ENCODE measurements at places on chromosomes 13 and 19.

GRCh38 chr13:104460554-104460953 is 1394.3 kb upstream of the SLC10A2 start:
- no peak for DNase-seq

- no peak for DNase-seq
These were observed 109.4 kb downstream of the RFC3 start for GRCh38 chr13:33927315-33927714.

- DNase-seq: no peak
These were observed 270.6 kb downstream of the PCDH20 start for GRCh38 chr13:61144834-61145593.

DNA sequence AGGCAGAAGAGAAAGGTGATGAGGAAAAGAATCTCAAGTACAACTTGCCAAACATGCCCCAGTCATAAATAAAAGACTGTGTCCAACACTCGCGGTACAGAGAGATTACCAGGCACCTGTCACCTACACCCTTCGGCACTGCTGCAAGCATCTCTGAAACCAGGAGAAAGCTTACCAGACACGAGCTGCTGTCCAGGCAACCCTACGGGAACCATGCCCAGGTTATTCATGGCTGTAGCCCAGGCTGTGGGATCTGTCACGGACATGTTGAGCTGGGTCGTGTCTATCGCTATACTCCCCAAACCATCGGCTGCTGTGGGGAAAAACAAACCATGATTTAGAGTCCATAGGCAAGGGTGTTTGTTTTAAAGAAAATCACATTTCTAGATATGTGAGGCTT is 375.0 kb downstream of the ENOX1 start:
- no peak for DNase-seq

DNA sequence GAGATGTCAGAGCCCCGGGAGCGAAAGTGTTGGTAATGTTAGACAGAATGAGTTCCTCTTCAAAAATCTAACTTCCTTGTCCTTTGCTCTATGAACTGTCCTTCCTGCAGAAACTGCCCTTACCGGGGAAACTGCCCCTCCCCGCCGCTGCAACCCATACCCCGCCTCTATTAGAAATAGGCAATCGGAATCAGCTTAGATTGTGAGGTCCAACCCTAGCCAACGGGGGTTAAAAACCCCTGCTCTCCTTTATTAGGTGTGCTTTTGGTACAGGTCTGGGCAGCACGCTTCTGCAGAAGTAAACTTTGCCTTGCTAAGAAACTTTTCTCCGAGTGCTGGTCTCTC is 11.5 kb upstream of the CAPNS1 start:
- DNase-seq: no peak

DNA sequence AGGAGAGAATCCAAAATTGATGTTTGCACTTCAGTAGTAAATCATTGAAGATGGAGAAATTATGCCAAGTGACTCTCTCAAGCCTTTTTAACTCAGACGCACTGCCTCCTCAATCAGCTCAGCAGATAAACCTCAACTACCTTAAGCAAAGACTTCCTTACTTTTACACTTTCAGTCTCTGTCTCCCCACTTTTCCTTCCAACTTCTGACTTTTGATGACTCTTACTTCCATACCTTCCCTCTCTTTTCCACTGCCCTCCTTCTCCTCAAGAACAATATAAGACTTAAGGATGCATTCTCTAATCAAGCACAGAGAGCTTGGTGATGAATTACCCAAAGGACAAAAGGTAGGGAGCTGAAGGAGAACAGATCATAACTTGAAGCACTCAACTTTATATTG is 4.8 kb upstream of the DACH1 start:
- DNase-seq: no peak

DNA sequence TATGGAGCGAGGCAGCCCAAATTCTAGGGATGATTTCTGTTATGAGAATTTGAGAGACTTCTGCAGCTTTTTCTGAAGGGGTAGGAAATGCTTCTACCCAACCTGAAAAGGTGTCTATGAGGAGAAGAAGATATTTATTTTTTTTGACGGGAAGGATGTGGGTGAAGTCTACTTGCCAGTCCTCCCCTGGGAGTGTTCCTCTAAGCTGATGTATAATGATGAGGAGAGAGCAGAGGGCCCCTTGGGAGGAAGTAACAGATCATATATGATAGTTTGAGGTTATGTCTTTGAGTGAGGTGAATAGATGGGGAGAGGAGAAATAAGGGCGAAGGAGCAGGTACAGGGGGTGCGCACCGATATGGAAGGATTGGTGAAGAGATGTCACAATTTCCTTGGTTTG is 910.6 kb upstream of the SLITRK5 start:
- no peak for DNase-seq

- DNase-seq: no peak
These were observed 11.2 kb upstream of the CHST8 start for GRCh38 chr19:33610588-33610987.

DNA sequence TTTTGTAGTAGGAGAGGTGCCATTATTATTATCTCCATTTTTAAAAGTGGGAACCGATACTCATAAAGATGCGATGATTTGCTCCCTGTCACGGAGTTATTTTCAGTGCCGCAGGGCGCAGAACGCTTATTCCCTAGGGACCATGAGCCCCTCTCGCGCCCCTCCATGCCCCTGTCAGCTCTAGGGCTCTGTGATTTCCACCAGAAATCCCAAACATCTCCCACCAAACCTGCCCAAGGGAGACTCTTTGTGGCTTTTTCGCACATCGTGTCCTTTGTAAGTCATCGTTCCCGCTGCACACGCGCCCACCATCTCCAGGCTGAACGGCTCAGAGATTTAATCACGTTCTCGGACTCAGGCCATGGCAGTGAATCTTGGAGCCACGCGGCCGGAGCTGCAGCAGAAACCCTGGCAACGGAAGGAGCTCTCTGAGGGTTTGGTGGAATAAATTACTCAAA is 105.1 kb downstream of the DNAJC15 start:
- DNase-seq: no peak

DNA sequence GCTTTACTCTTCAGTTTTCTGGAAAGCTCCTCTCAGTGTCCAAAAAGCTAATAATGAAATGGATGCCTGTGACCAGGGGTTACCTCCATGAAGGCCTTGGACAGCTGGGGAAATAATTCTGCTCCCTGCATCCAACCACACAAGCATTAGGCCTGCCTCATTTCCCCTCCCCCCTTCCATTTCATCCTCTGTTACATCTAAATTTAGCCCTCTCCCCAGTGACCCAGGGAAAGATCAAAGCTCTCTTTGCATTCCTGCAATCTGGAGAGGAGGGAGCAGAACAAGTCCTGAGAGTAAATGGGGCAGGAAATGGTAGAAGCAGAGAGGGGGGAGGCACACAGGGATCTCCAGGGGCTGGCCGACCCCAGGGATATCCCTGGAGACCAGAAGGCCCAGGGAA is 452.7 kb downstream of the TSHZ3 start:
- DNase-seq: peak; percentile 36

DNA sequence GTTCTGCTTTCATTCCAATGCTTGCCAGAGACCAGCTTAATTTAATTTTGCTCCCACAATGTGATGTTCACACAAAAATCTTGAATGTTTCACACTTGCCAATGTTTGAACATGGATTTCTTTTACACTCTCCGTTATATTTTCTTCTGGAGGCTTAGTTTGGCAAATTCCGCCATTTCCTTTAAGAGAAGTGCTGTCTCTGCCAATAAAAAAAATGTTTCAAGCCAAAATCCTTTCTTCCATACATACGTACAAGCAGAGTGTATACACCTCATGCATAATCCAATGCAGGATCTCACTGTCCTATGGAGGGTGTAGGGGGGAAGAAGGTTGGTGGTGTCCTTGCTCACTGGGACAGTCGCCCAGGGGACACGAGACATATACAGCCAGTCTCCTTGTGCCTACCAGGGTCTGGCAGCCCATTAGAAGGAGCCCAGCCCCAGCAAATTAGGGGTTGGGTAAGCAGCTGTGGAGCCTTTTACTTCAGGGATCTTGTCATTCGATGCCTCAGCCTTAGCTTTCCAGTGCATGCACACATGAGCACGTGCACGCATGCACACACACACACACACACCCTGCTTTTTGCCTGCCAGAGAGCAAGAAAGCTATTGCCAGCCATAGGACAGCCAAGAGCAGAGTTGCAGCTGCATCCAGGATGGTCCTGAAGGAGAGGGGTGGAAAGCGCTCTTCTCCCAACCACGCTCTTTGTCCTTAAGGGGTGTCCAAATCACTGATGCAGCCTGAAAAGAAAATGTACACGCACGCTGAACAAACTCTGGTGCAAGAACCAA is 208.3 kb downstream of the FOXO1 start:
- DNase-seq: no peak

GRCh38 chr19:1324806-1325567 is 39.3 kb downstream of the EFNA2 start:
- DNase-seq: peak; percentile 82

DNA sequence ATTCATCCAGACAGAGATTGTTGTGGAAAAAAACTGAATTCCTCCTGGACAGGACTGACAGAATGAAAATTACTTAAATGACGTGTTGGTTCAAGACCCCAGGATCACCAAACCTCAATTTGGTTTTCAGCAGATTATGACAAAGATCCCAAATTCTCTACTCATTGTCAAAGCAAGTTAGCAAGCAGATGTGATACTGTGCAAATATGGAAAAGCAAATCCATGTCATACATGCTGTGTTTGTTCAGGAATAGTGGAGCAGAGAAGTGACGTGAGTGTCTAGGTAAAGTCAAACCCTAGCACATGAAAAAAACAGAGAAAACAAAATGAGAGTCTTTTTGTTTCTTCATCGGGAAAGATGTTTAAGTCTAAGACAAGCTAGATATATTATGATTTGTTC is 169.2 kb upstream of the NBEA start:
- no peak for DNase-seq

Measured in coronary artery (tissue), 2 donors.